ENCODE measurements at places on chromosomes 4 and X.

DNA sequence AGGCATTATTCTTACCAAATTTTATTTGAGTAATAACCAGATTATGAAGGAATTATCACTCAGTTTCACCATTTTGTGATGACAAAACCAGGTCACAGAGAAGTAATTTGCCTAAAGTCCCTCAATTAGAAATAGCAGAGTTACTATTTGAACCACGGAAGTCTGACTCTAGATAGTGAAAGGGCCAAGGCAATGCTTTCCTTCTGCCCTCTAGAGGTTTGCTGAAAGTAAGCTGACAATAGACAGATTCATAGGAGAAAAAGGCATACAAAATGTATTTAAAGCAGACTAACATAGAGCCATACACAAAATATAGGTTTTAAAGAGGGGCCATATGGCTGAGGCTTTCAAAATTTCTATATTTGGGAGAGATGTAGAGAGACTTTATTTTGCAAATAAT lies 43.1 kb downstream of the CXXC4 start:
- H3K36me3 ChIP-seq: no peaks in the 10 kb centered on the region
- H3K27ac ChIP-seq: no peak overlapping the region
- H3K4me1 ChIP-seq: no peaks in the 10 kb centered on the region
- H3K27me3 ChIP-seq: no peaks in the 10 kb centered on the region
- H3K4me3 ChIP-seq: no peak overlapping the region

GRCh38 chrX:6826856-6827255 lies 291.9 kb upstream of the VCX3A start:
- DNase-seq: no peak
- H3K27ac ChIP-seq: no peak overlapping the region
- H3K27me3 ChIP-seq: no peaks in the 10 kb centered on the region
- H3K36me3 ChIP-seq: no peaks in the 10 kb centered on the region
- H3K4me1 ChIP-seq: no peaks in the 10 kb centered on the region

DNA sequence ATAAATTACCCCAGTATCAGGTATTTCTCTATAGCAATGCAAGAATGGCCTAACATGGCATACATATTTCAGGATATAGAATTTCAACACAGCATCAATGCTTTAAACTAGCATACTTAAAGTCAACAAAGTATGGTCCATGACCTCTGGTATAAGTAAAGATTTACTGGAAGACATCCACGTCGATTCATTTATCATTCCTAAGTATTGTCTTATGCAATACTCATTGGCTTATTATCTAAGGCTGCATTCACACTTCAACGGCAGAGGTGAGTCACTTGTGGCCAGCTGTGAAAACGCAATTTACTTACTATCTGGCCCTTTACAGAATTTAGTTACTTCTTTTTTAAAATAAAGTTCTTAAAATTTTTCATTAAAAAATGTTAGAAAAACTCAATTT lies 42.6 kb downstream of the ADGRA3 start:
- no peak overlapping the region for H3K27ac ChIP-seq
- no peak for DNase-seq
- no peaks in the 10 kb centered on the region for H3K4me1 ChIP-seq
- H3K27me3 ChIP-seq: peaks cover 3% of the 10 kb centered on the region
- H3K36me3 ChIP-seq: no peaks in the 10 kb centered on the region
- H3K4me3 ChIP-seq: no peak overlapping the region

DNA sequence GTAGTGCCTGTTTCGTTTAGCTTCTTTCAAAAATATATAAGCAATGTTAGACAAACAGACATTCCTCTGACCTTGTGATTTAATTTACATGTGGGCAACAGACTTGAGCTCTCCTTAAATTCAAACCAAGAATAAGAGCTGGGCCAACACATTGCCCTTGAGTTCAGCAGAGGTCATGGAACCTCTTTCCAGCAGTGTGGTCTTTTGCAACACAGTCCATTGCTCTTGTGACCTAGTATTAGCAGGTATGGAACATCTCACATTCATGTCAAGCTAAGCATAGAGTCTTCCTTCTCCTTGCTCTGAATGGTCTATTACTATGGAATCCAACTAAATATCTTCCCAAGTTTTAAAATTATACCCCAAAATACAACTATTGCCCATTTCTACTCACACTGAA lies 33.7 kb upstream of the MND1 start:
- no peak overlapping the region for H3K27ac ChIP-seq
- no peaks in the 10 kb centered on the region for H3K27me3 ChIP-seq
- no peak for DNase-seq

GRCh38 chr4:73891739-73892405 lies 22.7 kb downstream of the CXCL1 start:
- peaks cover 1% of the 10 kb centered on the region for H3K27me3 ChIP-seq
- H3K36me3 ChIP-seq: no peaks in the 10 kb centered on the region
- H3K4me1 ChIP-seq: no peaks in the 10 kb centered on the region
- no peak overlapping the region for H3K4me3 ChIP-seq
- DNase-seq: no peak

- peak overlapping the region; percentile 96 for H3K4me3 ChIP-seq
- H3K36me3 ChIP-seq: no peaks in the 10 kb centered on the region
- H3K27ac ChIP-seq: peak overlapping the region; percentile 99
- no peaks in the 10 kb centered on the region for H3K27me3 ChIP-seq
These were observed 37.6 kb upstream of the FAM156A start for GRCh38 chrX:52995987-52996331.

DNA sequence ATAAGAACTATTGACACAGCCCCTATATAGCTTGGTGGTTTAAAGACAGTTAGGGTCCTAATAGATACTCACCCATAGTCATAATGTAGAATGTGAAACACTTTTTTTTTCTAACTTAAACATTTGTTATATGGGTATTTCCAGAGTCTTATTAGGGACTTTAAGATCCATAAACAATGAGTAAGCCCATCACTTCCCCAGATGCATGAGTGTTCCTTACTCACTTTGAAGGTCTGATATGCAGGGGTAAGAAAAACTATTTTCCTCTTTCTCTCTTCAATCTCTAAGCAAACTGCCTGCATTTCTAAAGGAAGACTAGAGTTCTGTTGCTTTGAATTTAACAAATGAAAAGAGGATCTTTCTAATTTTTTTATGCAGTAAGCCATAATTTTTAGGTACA lies 443.6 kb upstream of the PITX2 start:
- no peaks in the 10 kb centered on the region for H3K4me1 ChIP-seq
- H3K4me3 ChIP-seq: no peak overlapping the region
- no peaks in the 10 kb centered on the region for H3K27me3 ChIP-seq
- no peak for DNase-seq

DNA sequence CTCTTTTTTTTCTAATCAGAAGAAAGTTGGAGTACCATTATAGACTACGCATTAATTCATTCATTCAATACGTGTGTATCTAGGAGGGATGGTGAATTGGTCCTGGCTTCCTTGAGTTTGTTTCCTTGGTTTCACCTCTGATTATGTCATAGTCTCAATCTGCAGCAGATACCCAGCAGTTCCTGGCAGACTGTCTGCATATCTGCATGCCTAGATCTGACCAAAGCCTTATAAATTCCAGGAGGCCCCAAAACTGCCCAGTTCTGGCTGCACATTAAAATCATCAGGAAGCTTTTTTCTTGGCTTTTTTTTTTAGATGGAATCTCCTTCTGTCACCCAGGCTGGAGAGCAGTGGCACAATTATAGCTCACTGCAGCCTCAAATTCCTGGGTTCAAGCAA lies 27.2 kb upstream of the SLC34A2 start:
- H3K4me3 ChIP-seq: no peak overlapping the region
- no peaks in the 10 kb centered on the region for H3K36me3 ChIP-seq
- H3K27me3 ChIP-seq: peaks cover 5% of the 10 kb centered on the region
- no peak overlapping the region for H3K27ac ChIP-seq
- H3K4me1 ChIP-seq: no peaks in the 10 kb centered on the region

DNA sequence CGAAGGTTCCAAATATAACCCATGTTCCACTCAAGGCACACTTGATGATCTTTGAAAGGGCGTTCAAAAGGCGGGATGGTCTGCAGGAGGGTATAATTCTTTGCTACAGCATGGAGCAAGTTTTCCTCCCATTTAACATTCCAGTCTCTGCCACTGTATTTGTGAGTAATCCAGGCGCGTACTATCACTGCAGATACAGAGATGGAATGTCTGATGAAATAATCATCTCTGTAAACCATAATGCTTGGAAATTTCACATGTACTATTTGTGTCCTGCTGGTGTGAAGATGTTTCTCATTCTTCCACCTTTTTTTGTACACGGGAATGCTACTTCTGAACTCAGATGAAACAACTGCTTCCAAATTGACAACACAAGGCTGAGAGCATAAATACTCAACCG lies 15.5 kb downstream of the SEL1L3 start:
- H3K27ac ChIP-seq: peak overlapping the region; percentile 90
- DNase-seq: no peak
- peaks cover 71% of the 10 kb centered on the region for H3K4me1 ChIP-seq
- H3K27me3 ChIP-seq: no peaks in the 10 kb centered on the region

GRCh38 chr4:100162027-100162685 lies 28.1 kb downstream of the DDIT4L start:
- no peak for DNase-seq
- H3K27me3 ChIP-seq: no peaks in the 10 kb centered on the region
- H3K4me1 ChIP-seq: peaks cover 10% of the 10 kb centered on the region
- no peak overlapping the region for H3K27ac ChIP-seq
- no peak overlapping the region for H3K4me3 ChIP-seq

GRCh38 chr4:80082693-80083092 lies 9.7 kb upstream of the ANTXR2 start:
- H3K27ac ChIP-seq: no peak overlapping the region
- peaks cover 6% of the 10 kb centered on the region for H3K27me3 ChIP-seq
- DNase-seq: no peak
- H3K36me3 ChIP-seq: no peaks in the 10 kb centered on the region
- no peak overlapping the region for H3K4me3 ChIP-seq

- DNase-seq: no peak
- H3K27me3 ChIP-seq: peaks cover 6% of the 10 kb centered on the region
- H3K4me3 ChIP-seq: peak overlapping the region; percentile 70
These were observed 65.9 kb downstream of the EFNB1 start for GRCh38 chrX:68894513-68895340.

- no peak for DNase-seq
- no peaks in the 10 kb centered on the region for H3K27me3 ChIP-seq
- no peak overlapping the region for H3K4me3 ChIP-seq
These were observed 145.3 kb upstream of the VCX3B start for GRCh38 chrX:8319359-8319758.

DNA sequence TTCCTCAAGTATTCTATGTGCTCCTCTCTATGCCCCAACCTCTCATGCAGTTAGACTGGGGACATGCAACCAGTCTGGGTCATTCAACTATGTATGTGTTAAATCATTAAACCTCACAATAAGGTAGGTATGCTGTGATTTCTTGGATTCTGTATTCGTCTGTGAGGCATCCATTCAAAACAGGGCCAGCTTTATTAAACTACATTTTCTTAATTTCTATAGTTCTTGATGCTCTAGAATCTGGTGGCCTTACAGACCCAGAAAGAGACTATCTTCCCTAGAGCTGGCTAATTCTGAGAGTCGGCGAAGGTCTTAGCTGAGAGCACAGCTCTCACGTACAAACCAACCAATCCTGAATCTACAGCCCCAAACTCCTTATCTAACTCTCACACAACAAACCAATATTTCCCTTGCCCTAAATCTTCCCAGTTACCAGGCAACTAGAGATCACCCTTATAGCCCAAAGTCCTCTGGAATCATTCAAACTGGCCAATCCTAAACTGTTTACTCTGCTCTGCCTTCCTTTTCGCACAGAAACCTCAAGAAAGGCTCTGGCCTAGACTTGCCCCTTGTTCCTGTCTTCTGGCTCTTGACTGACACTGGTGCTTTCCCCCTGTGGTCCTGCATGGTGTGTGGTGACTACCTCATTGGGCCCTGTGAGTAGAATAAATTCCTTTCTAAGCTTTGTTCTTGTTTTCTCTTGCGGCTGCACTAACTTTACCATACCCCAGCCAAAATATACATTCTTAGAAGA lies 203.5 kb upstream of the TET2 start:
- H3K27ac ChIP-seq: no peak overlapping the region
- H3K36me3 ChIP-seq: no peaks in the 10 kb centered on the region
- H3K4me1 ChIP-seq: no peaks in the 10 kb centered on the region
- no peaks in the 10 kb centered on the region for H3K27me3 ChIP-seq
- H3K4me3 ChIP-seq: no peak overlapping the region
- no peak for DNase-seq

DNA sequence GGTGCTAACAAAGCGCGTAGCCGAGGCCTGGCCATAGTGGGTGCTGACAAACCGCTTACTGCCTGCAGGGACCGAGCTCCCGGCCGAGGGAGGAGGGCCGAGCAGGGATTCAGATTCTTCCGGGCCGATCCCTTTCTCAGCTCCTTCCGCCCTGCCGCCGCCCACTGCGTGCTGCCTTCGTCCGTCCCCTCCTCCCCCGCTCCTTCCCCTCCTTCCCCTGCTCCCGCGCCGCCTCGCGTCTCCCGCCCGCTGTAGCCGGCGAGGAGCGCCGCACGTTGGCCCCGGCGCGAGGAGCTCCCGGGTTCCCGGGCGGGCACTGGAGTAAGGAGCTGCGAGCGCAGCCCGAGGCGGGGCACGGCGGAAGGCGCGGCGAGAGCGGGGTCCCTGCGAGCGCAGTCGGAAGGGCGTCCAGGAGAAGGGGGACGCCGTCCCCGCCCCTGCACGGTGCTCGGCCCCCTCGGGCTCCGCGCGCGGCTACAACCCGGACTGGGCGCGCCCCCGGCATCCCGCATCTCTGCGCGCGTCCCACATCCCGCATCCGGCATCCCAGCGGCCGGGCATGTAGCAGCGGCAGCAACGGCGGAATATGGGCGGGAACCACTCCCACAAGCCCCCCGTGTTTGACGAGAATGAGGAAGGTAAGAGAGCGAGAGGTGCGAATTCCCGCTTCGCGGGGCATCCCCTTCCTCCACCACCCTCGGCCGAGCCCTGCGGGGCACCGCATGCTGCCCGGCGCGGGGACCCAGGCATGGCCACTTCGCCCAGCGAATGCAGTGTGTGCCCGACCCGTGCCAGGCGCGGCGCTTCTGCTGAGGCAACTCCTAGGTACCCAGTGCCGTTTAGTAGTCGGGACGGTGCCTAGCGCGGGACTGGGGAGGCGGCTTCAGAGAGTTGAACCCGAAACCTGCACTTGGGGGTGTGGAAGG lies at the start of gene STK32B:
Gene STK32B (plus strand): TSS at position 203 of the 926 bp plus-strand sequence.
- H3K36me3 ChIP-seq: no peaks in the 10 kb centered on the region
- peak within 1 kb of the TSS; percentile 68 for H3K4me3 ChIP-seq
- H3K4me1 ChIP-seq: peaks cover 5% of the 10 kb centered on the region
- H3K27ac ChIP-seq: no peak within 1 kb of the TSS
- no peak for DNase-seq

DNA sequence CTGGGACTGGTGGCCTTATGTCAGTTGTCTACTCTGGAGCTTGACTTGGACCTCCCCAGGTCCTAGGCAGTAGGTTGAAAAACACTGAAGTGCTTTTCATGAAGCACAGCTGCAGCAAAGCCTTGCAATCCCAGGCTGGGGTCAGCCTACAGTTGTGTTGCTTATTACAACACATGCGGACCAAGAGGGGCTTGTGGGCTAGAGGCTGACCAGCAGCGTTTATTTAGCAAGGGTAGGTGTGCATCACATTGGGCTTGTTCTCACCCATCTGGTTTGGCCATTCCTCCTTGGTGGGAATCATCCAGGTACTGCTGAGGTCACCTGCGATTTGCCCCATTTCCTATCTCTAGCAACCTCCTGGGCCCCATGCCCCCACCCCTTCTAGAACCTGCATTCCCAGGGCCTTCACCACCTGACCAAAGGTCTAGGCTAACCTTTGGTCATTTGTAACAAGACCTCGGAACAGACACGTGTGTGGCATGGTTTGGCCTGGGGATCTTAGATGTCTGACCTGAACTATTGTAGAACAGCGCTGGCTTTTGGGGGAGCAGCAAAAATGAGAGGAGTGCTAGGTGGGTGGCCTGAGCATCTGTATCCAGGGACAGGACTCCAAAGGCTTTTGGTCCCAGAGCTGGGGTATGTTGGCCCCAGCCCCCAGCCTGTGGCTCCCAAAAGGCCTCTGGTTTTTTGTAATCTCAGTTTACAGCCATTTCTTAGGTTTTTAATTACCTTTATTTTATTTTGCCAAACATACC lies 3.0 kb downstream of the RPL10 start:
- H3K4me1 ChIP-seq: peaks cover 12% of the 10 kb centered on the region
- no peak for DNase-seq
- no peak overlapping the region for H3K27ac ChIP-seq
- peaks cover 11% of the 10 kb centered on the region for H3K36me3 ChIP-seq

Measured in memory B cell (primary cell).